ENCODE measurements at places on chromosomes 4 and X. TPM values are rescaled to one million over a fixed set of nuclear protein-coding genes. Genes with fewer than 3 reads are reported as not detected.

UBE2K gene
- 37.2 TPM for total RNA-seq

DNA sequence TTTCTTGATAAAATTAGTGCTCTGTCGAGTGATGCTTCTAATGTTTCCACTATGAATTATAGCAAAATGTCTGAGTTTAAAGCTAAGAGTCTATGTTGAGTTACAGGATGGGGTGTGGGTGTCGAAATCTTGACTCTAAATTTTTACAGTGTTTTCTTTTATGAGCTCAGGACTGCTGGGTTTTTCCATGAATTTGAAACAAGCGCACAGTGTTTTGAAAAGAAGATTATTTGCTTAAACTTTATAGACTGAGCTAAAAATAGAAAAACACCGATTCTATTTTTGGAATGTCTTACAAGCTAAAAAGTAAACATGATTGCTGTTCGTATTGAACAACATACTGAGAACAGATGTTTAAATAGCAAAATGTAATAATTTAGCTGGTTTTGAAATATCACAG, 7.5 kb downstream of the PTTG2 start:
- no peak for DNase-seq

- no peak for DNase-seq
These were observed 11.7 kb downstream of the CTPS2 start for GRCh38 chrX:16700734-16701133.

GRCh38 chr4:118843237-118843636, 7.3 kb upstream of the SEC24D start:
- DNase-seq, result no peak

DNA sequence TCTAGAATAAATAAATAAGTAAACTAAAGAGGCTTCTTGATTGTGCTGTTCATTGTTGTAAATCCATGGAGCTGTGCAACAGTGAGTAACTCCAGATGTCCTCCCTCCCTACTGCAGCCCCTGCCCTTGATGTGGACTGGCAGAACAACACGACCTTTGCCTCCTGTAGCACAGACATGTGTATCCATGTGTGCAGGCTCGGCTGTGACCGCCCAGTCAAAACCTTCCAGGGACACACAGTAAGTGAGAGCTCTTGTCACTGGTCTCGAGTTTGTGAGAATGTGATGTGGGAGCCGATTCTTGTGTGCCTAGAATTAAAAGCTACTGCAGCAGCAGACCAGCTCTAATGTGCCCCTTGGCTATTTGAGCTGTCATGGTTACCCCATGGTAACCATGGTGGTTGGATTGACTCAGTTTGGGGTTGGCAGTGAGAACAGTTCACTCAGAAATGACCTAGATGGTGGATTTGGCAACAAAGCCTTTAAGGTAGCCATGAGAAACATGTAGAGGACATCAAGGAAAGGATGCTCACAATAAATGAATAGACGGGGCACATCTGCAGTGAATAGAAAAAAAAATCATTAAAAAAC, 60.7 kb downstream of the GPR143 start:
- no peak for DNase-seq

DNA sequence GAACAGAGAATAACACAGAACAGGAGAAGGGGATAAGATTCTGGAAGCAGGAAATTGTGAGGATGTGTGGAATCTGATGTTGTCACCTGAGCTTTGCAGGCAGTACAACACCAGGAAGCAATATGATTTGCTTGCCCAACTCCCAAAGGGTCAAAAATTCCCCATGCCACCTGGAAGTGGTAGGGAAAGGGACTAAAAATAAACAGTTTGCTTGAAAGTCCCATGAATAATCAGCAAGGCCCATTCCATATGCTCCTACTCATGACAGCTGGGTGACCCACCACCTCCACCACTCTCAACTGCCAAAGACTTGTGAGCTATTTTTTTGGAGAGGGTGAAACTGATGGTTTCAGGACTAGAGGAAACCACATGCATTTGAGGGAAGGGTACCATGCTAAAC, 168.4 kb downstream of the KCNIP4 start:
- DNase-seq, result no peak

C4orf54 gene
- 0.53 TPM for total RNA-seq

GAB3 gene
- total RNA-seq, result 8.0 TPM

DNA sequence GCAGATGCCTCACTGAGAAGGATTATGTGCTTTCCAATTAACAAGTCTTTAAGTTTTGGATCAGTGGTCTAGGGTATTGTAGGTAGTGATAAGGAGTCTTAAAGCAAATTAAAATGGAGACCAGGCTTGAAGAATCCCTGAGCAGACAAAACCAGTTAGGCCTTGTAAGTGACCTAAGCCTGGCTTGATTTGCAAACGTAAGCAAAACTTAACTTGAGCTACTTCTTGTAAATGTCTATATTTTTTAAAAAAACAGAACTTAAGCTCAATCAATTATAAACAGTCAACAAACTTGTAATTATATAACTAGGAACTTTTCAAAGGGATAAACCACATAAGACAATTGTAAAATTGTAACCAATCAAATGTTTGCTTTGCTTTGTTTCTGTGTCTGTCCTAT, 72.7 kb upstream of the NALF2 start:
- DNase-seq, result no peak

ANOS1 gene
- 3.3 TPM for total RNA-seq

DNA sequence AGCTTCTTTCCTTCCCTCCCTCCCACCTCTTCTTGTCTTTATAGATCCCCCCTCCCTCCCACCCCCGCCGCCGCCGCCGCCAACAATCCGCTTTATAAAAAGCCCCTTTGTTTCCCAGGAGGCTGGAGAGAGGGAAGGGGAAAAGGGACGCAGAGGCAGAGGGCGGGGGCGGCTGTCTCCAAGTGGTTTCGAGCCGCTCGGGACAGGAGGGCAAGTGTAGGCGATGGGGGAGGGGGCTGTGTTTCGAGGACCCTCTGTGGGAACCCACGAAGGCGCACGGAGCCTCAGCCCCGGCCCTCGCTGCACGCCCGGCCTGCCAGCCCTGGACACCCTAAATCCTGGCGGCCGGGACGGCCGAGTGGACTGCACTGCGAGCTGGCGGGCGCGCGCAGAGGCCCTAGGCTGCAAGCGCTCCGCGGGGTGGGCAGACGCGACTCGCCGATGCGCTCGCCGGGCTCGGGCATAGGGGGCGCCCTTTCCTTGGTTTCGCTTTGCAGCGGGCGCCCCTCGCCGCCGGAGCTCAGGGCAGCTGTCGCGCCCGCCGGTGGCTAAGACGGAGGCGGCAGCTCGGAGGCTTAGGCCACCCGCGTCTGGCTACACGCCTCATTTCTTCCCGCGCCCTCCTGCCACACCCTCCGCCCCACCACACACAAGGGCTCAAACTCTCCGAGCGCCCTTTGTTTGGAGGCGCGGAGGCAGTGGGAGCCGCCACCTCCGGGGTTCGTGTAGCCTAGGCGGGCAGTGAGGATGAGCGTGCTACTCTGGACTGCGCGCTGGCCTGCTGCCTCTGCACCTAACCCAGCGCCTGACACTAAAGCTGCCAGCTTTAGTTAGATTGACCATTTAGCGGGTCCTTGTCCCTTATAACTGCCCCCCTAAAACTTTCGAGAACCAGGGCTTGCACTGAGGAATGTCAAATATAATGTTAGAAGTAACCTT, 2.2 kb downstream of the MAMLD1 start:
- DNase-seq, result no peak

All from glomerular endothelial cell (primary cell).